ENCODE measurements at places on chromosomes 5 and 9.

DNA sequence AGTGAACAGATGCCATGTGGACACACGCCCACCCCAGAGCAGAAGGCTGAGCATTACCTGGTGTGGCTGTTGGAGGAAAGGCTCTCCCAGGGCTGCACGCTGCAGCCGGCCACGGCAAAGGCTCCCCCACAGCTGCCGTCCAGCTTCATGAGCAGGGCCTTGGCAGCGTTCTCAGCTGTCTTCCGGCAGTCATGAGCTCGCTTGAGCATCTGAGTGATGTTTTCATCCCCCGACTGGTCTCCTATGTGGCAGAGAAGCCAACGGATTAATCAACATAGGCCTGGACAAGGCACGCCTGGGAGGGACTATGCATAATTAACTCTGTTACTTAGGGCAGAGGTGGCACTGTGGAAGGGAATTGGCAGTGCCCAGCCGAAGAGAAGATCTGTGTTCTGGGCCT, 87.3 kb downstream of the DCP2 start:
- DNase-seq, result no peak

GRCh38 chr5:29214839-29215238, 1978.6 kb upstream of the CDH6 start:
- DNase-seq, result no peak

DNA sequence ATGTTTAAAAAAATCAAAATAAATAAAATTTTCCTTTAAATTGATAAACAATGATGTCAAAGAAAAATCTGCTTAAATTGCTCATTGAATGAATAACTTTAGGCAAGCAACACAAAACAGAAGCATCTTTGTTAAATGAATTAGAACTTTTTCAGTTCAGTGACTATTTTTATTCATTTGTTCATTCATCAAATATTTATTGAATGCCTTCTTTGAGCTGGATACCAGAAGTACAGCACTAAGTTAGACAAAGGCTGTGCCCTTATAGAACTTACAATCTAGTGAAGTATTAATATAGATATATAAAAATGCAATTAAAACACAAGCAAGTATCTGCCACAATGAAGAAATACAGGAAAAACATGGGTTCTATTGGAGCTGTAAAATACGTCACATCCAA, 10.8 kb downstream of the FNIP1 start:
- DNase-seq, result no peak

- no peak for DNase-seq
Measured at GRCh38 chr5:149706158-149706557, 24.0 kb upstream of the PPARGC1B start.

GRCh38 chr5:163505368-163506094, at the start of gene MAT2B:
Gene MAT2B (plus strand): TSS chr5:163505619. CDS start chr5:163505687, 68 bp downstream.
- DNase-seq, result peak; percentile 96

DNA sequence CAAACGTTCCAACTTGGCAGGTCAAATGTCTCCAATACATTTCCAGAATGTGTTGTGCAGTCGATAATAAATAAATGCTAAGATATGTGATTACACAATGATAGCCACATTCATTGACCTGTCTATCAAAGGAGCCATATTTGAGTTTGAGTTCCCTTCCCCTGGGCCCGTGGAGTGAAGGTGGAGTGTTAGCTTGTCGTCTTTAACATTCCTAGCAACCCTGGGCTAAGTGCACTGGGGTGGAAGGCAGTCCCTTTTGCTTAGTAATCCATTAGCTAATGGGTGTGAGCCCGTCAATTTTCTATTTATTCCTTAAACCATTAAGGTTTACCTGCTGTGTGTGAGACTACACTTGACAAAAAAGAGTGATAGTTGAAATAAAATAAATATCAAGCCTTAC, 415.2 kb downstream of the EBF1 start:
- no peak for DNase-seq

DNA sequence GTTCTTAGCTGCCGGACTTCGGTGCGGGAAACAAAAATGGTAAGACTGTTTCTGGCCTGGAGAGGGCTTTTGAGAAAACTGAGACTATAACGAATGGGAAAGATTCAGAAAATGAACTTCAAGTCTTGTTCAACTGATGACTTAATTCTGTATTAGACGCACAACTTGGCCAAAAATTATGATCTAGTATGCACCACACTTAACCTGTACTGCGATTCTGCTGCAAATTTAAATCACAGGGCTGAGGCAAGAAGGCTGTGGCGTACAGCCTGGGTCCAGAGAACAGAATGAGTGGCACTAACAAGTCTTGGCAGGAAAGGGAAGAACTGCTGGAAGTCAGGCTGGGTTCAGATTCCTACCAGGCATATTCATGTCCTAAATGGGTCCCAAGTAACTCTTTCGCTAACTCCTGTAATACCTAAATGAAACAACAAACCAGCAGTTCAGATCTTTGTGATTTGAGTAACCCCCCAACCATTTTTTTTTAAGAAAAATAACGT, 781 bp upstream of the COL23A1 start:
- no peak for DNase-seq

DNA sequence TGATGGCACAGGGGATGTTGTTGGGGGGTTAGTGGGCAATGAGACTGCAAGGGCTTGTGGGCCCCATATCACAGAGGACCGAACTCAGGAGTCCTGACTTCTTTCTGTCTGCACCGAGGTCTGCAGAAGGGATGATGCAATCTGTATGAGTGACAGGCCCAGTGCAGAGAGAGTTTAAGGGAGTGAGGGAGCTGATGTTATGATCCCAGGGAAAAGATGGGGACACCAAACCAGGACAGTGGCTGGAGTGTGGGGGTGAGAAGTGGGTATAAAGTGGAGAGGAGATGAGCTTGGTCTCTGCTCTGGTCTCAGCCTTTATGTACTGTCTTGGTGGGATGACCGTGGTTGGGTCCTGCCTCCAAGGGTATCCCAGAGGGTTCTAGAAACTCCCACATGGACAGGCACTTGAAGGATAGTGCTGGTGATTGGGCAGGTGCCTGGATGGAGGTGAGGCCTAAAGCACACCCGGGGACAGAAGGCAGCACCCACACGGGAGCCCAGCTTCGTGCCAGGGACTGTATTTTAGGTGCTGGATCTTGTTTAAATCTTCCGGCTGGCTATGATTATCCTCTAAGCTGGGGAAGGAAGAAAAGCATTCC, 21.9 kb downstream of the GSN start:
- no peak for DNase-seq

- no peak for DNase-seq
Measured at GRCh38 chr5:119036101-119036762, 34.7 kb upstream of the DMXL1 start.

DNA sequence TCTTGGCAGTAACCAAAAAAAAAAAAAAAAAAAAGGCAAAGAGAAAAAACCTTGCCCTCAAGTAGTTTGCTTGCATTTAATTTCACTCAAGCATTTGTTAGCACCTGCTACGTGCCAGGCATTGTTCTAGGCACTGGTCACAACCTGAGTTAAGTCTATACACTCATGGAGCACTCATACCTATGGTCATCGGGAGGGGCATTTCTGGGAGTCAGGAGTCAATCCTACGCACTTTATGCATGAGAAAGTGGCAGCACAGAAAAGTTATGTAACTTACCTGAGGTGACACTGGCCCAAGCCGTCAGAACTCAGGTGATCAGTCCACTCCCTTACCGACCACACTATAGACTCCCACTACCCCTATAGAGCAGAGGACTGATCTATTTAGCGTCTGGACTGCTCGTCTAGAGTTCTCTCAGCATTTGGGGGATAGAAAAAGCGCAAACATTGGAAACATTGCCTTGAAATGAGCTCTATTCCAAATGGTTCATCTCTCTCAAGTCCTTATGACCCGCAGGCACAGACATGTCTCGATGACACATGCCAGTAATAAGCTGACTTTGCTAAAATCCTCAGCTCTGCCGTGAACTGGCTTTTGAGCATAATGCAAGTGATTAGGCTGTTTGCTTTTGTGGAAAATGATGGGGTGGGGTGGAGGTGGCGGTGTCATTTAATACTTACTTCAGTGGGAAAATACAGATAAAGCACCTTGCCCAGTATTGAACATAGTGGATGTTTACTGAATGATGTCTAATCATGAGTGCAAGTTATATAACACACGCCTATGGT, 160.2 kb downstream of the ARHGEF28 start:
- DNase-seq, result no peak

DNA sequence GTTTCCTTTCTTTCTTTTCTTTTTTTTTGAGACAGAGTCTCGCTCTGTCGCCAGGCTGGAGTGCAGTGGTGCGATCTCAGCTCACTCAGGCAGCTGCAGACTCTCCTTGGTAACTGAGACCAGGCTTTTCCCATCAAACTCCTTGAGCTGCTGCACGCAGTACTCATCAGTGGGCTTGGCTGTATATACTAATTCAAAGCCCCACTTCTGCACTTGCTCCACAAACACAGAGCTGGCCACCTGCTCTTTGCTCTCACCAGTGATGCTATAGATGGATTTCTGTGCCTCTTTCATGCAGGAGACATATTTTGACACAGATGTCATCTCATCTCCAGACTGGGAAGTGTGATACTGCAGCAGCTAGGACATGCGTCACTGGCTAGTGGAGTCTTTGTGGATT, 252.7 kb downstream of the AP3B1 start:
- DNase-seq, result no peak

DNA sequence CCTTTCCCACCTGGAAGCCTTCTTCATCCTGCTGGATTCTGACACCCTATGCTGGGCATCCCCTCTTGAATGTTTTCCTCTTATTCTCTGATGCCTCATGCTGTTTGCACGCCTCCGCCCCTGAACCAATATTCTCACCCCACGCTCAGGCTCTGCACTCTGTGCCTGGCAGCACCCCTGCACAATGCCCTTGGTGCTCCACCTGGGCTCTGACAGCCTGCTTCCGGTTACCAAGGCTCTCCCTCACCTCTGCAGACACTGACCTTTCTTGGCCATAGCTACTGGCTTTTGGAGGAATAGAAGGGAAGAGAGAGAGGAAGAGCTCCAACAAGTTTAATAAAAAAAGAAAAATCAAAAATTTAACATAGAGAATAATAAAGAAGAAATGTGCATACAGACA, 108.7 kb upstream of the SHB start:
- no peak for DNase-seq

DNA sequence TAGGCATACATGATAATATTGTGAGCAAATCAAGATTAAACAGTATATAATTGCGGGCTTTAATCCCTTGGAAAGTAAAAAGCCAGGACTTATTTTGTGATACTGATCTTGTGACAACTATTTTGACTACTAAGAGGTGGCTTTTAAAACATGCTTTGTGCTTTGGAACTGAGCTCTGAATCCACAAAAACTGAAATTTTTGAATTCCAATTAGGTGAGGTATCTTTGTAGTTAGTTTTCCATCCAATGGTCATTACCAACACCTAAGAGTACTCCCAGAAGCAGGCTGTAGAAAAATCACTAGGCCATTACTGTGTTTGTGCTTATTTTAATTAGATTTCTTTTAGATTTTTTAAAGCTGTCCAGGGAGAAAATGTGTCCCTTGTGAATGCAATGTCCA, 559.5 kb upstream of the WWC1 start:
- DNase-seq, result no peak

DNA sequence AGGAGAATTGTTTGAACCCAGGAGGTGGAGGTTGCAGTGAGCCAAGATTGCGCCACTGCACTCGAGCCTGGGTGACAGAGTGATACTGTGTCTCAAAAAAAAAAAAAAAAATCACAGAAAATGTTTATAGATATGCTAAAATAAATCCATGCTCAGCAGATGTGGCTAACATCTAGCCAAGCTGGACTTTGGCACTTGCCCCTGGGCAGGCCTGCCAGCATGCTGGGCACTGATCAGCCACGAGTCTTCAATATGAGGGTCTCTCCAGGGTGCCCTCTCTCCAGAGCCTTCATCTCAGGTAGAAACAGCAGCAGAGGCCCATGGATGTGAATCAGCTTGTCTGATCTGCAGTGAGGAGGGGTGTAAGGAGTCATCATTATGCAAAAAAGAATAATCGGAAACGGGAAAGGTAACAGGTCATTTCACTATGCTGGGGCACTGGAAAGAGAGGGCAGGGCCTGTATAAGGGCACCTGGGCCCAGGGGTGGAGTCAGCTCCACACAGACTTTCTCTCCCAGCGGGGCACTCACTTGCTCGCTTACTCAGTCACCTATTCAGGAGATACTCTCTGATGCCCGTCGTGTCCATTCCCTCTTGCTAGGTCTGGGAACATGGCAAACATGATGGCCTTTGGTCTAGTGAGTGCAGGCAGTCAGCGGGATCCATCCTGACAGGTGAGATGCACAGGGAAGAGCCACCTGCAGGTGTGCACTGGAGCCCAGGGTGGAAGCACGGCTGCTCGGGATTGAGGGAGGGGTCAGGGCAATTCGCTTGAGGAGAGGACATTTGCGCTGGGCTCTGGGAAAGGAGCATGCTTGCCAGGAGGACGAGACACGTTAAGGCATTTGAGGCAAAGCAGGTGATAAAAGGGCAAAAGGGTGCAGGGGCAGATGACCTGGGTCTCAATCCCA, 17.1 kb downstream of the RNF44 start:
- no peak for DNase-seq

- no peak for DNase-seq
Measured at GRCh38 chr5:166365164-166365563, 1926.3 kb upstream of the WWC1 start.

DNA sequence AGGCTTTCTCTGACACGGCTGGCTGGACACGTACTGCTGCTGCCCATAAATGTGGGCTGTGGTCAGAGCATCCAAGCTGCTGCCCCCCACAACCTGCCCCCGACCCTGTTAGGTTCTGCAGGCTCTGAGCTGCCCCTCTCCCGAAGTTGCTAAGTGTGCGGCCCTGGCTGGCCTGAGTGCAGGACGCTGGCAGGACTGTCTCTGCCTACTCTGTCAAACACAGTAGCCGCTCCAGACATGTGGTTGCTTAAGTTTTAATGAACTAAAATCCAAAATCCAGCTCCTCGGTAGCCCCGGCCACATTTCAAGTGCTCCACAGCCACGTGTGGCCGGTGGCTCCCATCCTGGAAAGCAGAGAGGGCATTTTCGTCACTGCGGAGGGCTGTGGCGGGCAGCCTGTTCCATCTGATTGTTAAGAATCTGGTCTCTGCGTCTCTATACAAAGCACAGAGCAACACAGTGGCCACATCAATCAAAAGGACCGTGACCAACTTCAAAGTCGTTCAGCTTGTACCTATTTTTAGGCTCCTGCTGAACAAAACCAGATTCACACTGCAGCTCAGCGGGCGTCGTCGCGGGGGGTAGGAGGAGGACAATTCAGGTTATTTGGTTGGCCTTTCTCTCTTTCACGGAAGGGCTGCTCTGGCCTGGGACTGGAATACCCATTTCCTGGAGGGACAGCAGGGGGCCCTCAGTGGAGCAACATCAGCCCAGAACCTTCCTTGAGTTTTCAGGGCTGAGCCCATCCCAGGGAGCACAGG, 68.9 kb downstream of the PTCH1 start:
- no peak for DNase-seq

DNA sequence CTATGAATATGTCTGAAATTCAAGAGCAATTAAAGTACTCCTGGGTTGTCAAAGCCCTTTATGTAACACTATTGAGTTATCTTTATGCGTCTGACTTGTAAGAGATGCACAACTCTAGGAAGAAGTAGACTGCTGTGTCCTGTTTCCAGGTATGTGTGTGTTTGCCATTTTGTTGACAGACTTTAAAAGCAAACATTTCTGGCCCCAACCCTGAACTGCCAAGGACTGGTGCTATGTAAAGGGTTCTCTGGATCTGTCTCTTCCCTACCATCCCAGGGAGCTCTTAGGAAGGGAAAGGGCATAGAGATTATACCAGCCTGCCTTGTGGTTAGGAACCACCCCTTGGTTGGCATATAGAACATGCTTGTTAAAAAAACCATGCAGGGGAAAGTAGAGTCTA, 12.1 kb downstream of the SLC22A5 start:
- DNase-seq, result no peak

- DNase-seq, result peak; percentile 96
Measured at GRCh38 chr9:34620061-34620994, at the start of gene DCTN3. Gene DCTN3 (minus strand): TSS chr9:34620495. CDS start chr9:34620464, 31 bp downstream.

- no peak for DNase-seq
Measured at GRCh38 chr9:23603311-23603710, 222.7 kb downstream of the ELAVL2 start.

All from germinal center (tissue), 1 donor.